ENCODE measurements at places on chromosomes 3 and 15.

GRCh38 chr3:55621648-55622047, 134.5 kb upstream of the WNT5A start:
- DNase-seq, result no peak

GRCh38 chr3:172982736-172983364, 158.2 kb downstream of the SPATA16 start:
- DNase-seq, result no peak

GRCh38 chr3:101240719-101241399, 79.5 kb downstream of the IMPG2 start:
- DNase-seq, result no peak

DNA sequence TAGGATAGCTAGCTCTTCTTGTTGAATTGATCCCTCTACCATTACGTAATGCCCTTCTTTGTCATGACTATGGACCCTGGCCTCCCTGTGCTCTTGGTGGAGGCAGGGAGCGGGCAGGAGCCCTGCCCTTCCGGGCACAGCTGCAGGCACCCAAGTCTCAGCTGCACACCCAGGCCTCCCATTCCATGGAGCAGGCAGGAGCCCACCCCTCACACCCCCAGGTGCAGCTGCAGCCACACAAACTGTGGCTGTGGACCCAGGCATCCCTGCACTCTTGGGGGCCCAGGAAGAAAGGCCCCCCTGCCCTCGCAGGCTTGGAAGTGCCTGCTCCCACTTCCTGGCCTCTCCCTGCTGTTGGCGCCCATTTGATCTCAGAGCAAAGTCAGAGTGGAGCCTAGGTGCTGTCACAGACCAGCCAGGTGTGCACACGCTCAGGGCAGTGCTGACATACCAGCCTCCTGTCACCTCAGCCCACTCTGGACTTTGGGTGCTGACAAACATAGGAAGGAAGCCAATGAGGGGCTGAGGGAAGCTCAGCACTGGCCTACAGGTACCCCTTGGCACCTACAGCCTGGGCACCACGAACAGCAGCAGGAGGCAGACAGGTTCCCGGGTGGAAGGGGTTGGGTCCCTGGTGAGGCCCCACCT, 53.0 kb downstream of the SLMAP start:
- no peak for DNase-seq

- DNase-seq, result no peak
Measured at GRCh38 chr3:123379041-123379830, 69.7 kb downstream of the ADCY5 start.

Measured in H54 (cell line).